ENCODE measurements at places on chromosomes 13 and 19. TPM values are rescaled to one million over a fixed set of nuclear protein-coding genes. Genes with fewer than 3 reads are reported as not detected.

The PVR gene
- total RNA-seq: not detected

The C2CD4C gene
- not detected for total RNA-seq

The OR7C1 gene
- not detected for total RNA-seq

The CIRBP gene
- 141 TPM for total RNA-seq

DNA sequence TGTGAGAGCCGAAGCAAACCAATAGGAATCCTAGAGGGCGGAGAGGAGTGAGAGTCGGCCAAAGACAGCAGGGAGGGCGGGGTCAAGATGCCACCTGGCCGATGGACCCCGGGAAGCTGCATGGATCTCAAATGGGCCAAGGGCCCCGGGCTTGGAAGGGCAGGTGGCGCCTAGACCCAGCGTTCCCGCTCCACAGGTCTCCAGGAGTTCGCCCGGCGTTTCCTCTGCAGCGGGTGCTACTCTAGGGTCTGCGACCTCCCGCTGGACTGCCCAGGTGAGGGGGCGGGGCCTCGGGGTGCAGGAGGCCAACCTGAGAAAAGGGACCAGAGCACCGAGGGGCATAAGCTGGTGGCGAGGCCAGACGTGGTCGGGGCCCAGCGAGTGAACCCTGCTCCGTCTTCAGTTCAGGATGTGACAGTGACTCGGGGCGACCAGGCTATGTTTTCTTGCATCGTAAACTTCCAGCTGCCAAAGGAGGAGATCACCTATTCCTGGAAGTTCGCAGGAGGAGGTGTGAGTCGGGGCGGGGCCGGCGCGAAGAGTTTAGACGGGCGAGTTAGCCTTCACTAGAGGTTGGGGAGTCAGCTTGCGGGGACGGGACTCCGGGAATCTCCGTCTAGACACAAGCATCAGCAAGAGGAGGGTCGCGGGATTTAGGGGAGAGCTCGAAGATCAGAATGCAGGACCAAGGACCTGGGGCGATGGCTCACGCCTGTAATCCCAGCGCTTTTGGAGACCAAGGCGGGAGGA is 9.9 kb downstream of the SPACA6 start:
- DNase-seq: no peak

- DNase-seq: peak; percentile 85
These were observed 581 bp downstream of the RCBTB1 start for GRCh38 chr13:49584771-49585182.

GRCh38 chr13:29131881-29132668 is 311.9 kb downstream of the MTUS2 start:
- DNase-seq: no peak

- no peak for DNase-seq
These were observed 14.9 kb downstream of the ARID3A start for GRCh38 chr19:940591-941291.

DNA sequence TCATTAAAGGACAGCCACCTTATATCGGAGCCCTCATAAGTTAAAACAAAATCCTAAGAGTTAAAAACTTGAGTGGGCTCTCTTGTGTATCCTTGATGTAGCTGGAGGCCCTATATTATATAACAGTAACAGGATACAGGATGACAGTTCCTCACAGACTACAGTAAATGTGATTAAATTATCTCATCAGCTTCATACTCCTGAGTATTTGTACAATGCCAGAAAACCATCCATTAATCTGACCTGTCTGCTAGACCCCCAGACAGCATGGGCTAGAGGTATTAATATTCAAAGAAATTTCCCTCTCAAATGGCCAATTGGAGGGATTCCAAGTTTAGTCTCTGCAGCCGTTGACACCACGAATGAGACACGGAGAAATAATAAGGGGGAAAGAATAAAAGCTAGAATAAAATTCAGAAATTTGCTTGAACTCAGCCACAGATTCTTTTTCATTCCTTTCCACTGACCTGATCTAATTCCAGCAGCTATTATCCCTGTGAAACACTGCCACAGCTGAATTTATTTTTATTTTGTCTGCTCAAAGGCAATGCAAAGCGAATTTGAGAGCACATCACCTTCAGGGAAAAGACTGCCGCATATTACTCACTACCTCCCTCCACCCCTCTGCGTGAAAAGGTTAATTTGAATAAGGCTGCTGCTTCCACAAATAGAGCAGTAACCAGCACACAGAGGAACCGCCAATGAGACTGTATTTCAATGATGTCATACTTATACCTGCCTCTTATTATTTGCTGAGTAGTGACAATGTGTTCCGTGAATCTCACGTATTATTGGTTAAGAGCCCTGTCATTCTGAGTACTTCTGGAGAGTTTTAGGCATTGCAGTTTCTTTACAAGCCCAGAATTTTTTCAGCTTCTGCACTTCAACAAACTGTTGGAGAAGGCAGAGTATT is 155.9 kb upstream of the KLF12 start:
- DNase-seq: peak; percentile 97

DNA sequence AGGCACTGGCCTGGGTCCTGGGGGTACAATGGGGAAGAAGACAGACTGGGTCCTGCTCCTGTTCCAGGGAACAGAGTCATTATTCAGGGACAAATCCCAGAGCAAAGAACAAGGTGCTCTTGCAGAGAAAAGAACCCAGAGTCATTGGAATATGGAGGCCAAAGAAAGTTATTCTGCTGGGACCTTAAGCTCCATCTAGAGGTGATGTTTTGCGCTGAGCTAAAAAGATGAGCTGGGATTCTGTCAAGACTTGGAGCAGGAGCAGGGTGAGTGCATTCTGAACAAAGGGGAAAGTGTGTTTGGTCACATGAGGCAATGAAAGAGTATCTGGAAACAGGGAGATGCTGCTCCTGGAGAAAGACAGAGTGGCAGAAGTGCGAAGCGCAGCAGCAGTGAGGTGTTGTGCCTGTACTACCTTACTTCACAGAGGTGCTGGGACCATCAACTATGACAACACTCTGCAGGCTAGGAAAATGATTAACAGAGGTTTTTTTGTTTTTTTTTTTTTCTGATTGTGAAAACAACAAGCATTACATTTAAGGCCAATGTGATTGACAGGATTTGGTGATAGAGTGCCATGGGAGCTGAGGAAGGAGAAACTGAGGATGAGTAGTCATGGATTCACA is 95.3 kb upstream of the TNFSF11 start:
- peak; percentile 78 for DNase-seq

DNA sequence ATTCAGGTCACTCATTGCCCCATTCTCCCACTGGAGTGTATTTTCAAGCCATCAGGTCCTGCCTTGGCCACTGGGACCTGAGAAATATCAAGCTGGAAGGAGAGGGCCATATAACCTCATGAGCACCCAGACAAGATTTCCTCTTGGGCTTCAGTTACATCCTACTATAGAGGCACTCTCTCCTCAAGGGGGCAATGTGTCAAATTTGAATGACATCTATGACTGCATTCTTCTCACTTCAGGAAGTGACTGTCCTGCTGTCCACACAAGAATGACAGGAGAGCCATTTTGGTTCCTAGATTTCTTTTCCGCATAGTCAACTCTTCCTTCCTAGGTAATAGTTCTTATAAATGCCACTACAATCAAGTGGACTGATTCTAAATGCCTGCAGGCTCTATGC is 416.2 kb downstream of the DIAPH3 start:
- peak; percentile 78 for DNase-seq

- DNase-seq: no peak
These were observed 63.4 kb upstream of the TNFRSF19 start for GRCh38 chr13:23506807-23507291.

GRCh38 chr19:29056535-29056934 is 156.4 kb downstream of the UQCRFS1 start:
- no peak for DNase-seq

Measured in Karpas-422 (cell line).